ENCODE measurements at places on chromosomes 2 and 18.
A peak's percentile ranks its signal among the peaks of the same experiment; 100 is the strongest.

GRCh38 chr2:120476141-120476540 is 130.2 kb downstream of the INHBB start:
- no peak for DNase-seq

DNA sequence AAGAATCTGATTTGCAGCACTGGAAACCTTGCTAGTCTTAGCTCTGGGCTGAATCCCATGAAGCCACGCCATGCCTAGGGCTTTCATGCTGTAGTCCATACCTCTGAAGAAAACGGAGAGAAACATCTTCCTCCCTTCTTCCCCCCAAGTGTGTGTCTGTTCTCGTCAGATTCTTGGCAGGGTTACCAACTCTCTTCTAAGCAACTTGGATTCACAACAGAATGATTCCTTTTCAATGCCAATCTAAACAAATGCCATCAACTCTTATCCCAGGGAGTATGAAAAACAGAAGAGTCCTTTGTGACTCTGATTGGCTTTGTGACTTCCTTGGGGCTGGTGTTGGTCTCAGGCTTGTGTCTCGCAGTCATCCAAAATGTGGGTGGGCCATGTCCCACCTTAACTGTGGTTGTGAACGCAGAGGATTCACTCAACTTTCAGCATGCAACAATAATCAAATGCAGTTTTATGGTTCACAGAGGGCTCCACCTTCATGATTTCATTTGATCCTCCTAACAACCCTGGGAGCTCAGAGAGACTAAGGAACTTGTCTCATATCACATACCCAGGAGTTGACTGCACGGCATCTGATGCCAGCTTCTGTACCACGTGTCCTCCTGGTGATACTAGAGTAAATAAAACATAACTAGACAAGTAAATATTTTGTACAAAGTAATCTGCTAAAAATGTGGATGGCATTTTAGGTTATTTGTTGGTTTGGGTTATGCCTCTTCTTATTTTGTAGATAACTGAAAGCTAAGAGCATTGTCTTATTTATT is 186.0 kb upstream of the TNP1 start:
- no peak for DNase-seq

- peak; percentile 15 for DNase-seq
Observed at GRCh38 chr2:75560022-75560767, 544 bp downstream of the EVA1A start.

- DNase-seq: no peak
Observed at GRCh38 chr2:42830922-42831574, 38.7 kb upstream of the HAAO start.

DNA sequence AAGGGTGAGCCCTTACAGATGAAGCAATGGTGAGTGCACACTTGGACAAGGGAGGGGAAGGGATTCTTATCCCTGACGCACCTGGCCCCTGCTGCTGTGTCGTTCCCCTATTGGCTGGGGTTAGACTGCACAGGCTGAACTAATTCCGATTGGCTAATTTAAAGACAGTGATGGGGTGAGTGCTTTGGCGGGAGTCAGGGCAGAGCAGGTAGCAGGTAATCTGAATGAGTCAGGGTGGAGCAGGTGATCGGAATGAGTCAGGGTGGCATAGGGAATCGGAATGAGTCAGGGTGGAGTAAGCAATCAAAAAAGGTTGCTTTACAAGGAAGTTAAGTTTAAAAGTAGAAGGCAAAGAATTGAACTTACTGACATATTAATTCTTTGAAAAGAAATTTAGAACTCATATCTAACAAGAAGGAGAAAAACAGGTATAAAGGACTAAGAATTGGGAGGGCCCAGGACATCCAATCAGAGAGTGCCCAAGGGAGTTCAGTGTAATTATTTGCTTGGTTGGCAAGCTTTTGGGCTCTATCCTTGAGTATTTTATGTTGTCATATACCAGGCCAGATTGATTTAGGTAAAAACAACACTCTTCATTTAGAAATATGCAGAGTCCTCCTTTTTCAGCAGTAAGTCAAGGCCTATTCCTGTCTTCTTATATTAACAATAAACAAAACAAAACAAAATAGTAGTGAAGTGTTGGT is 52.3 kb upstream of the RALBP1 start:
- DNase-seq: no peak

DNA sequence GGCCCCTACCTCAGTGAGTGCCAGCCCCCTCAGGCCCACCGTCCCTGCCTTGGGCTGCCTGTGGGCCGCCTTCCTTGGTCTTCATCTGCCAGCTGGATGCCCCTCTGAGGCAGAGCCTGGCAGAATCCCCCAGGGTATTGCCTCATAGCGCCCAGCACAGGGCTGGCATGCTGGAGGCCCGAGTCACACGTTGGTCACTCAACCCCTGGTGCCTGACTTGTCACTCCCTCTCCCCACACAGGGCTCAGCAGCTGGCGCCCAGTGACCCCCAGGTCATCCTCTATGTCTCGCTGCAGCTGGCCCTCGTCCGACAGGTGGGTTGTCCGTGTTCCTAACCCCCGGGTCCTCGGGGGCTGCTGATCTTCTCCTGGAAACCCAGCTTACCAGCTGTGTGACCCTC is 108.4 kb upstream of the MCFD2 start:
- DNase-seq: no peak

- DNase-seq: no peak
Observed at GRCh38 chr2:239647052-239647819, 246.4 kb upstream of the HDAC4 start.

DNA sequence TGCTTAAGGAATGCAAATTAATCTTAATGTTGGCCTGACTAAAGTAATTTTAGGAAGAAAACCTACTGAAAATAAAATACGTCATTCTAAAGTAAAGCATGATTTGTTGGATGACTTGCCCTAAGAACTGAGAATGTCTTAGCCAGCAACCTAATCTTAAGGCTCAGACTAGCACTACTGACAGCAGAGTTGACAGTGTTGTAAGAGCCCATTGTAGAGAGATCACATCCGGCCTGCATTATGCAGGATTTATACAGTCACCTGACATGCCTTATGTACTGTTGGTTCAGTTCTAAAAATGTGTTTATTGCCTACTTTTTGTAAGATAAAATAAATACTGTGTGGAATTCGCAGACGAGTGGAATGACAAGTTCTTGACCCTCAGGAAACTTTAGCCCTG is 82.3 kb downstream of the TMEM185B start:
- no peak for DNase-seq

- DNase-seq: no peak
Observed at GRCh38 chr18:13447621-13448334, 229.2 kb downstream of the LDLRAD4 start.

- no peak for DNase-seq
Observed at GRCh38 chr2:209189893-209190292, 234.0 kb upstream of the MAP2 start.

- no peak for DNase-seq
Observed at GRCh38 chr2:152015552-152015951, 83.3 kb downstream of the CACNB4 start.

GRCh38 chr18:3458952-3459853 is 9.2 kb downstream of the TGIF1 start:
- no peak for DNase-seq

- no peak for DNase-seq
Observed at GRCh38 chr2:65937379-65938160, 497.4 kb upstream of the MEIS1 start.

Data from NCI-H1694 treated with DMSO at 0.1 percent for 48 hours (cell line).